ENCODE measurements at places on chromosomes 6 and 20.
A peak's percentile ranks its signal among the peaks of the same experiment; 100 is the strongest.

- DNase-seq, result peak; percentile 32
These were observed 11.5 kb upstream of the CCDC170 start for GRCh38 chr6:151482290-151482689.

DNA sequence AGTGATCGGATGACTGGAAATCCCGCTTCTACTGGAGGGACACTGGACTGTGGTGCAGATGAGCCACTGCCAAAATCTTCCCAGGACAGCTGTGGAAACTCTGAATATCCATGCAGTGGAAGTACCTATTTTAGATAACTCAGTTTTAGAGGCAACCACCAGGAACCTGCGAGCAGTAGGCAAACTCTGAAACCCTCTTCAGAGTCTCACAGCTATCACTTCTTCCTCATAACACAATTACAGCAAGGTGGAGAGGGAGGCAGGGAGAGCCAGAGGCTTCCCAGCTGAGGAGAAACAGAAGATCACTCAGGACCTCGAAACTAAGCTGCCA lies 322.8 kb upstream of the NT5E start:
- DNase-seq, result no peak

- DNase-seq, result peak; percentile 72
These were observed 121.7 kb upstream of the SLC2A12 start for GRCh38 chr6:134173936-134174671.

DNA sequence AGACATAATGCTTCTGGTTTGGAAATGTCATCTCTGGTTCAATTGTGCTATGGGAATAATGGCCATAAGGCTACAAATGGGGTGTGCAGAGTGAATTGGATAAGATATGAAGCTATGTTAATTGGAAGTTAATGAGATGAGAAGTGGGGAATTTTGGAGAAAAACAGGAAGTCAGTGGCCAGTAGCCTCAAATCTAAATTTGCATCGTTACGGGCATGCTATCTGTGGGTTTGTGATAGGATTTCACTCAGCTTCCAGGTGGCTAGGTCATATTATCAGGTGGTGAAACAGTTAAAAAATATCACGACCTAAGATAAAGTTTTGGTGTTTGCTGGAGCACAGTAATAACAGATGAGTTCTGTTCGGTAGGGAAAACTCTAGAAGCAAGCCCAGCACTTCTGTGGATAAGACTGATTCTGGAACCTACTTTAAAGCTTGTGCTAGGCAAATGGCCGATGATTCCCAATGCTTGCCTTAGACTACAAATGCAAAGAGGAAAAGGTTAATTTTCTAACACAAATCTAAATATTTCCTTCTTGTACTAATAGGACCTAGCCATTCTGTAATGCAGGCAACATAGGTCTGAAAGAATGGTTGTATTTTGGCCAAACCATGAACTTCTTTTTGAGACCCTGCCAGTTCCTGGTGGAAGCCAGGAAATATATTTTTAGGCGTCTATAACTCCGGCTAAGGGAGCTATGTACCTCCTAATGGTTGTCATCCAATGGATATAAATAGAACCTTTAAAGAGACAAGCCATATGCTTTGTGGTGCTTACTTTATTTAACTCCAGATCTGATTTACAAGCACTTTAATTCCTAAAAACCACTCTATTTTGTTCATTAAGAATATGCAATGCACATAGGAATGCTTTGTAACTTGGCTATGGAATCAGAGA lies 111.0 kb downstream of the PLCB1 start:
- no peak for DNase-seq

GRCh38 chr20:23684261-23684660 lies 4.6 kb downstream of the CST4 start:
- no peak for DNase-seq
